Activated CD8-positive, alpha-beta memory T cell treated with anti-CD3 and anti-CD28 coated beads for 4 hours (primary cell): ENCODE measurements at places on chromosomes 12 and 14.
A peak's percentile ranks its signal among the peaks of the same experiment; 100 is the strongest.

DNA sequence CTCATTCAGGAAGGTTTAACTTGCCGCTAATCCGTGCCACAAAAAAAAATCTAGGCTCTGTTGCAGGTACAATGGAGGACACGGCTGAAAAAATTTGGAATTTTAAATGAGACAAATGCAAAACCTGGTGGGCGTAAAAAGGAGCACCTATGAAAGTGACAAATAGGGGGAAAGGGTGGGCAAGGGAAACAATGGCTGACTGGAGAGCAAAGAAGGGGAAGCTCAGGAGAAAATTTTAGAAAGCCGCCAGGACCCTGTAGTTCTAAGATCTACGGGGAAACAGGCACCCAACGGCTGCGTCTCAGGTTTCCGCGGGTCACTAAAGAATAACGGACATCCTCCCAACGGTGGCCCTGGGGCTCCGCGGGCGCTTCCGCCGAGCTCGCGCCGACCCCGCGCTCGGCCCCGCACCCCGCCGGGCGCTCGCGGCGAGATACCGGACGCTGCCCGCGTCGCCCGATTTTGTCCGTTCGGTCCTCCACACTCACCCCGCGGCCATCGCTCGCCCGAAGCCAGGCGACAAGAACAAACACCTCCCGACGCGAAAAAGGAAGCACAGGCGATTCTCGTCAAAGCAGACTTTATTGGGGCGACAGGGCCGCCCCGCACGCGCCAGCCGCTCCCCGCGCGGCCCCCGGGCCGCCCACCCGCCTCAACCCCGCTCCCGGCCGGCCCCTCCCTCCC, 1.1 kb upstream of the YY1 start:
- DNase-seq: no peak

DNA sequence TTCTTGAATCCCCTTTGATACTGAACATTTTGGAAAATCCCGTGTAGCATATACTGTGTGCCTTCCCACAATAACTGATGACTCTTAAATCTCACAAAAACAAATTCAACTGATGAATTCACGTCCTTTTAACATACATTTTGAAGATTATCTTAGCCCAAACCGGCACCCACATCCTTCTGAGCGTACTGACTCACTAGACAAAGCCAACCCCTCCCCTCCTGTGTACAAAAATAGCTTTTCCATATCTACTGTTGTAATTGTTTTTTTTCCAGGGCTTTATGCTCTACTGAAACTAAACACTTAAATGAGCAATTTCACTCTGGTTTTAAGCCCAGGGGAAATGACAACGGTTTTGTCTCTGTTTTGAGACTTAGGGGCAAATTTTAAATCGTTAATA, 109.4 kb upstream of the ATF7IP start:
- peak; percentile 15 for DNase-seq

GRCh38 chr12:88546853-88547252, 33.4 kb downstream of the KITLG start:
- DNase-seq: no peak

- DNase-seq: no peak
Observed at GRCh38 chr12:693934-694533, 30.8 kb upstream of the NINJ2 start.

DNA sequence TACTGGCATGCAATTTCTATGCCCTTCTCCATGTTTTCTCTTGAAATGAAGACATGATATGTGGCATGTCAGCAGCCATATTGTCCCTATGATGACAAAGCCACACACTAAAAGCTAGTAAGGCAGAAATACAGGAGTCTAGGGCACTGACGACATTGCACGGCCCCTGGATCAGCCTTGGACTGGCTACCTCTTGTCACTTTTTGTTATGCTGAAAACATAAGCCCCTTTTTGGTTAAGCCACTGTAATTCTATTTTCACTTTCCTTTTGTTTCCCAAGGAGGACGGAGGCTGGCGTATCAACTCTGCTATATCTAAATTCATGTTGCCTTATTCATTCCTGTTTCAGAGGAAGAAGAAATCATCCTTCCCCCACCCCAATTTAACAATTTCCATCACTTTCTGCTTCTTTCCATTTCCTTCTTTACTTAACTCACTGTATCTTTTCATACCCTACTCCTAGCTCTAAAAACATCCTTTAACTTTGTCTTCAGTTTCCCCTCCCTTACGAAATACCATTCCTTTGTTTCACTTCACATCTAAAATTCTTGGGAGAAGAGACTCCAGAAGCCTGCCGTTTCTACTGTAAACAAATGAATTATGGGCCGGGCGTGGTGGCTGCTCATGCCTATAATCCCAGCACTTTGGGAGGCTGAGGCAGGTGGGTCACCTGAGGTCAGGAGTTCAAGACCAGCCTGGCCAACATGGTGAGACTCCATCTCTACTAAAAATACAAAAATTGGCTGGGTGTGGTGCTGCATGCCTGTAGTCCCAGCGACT, 364.1 kb downstream of the PCNX1 start:
- DNase-seq: no peak

GRCh38 chr14:36424478-36425102, 95.4 kb downstream of the NKX2-1 start:
- no peak for DNase-seq

DNA sequence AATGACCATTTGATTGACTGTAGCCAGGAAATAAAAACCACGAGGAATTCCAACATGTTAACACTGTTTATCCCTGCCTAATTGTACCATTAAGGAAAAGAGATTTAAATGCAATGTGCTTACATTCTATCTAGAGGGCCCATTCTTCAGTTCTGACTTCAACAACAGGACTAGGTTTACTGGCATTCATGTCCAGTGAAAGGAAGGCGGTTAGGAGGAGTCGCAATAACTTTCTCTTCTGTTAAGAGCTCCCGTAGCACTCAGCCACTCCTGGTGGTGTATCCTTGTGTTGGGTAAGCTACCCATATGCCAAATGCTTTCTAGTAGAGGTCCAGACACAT, 154.7 kb downstream of the STXBP6 start:
- DNase-seq: no peak

DNA sequence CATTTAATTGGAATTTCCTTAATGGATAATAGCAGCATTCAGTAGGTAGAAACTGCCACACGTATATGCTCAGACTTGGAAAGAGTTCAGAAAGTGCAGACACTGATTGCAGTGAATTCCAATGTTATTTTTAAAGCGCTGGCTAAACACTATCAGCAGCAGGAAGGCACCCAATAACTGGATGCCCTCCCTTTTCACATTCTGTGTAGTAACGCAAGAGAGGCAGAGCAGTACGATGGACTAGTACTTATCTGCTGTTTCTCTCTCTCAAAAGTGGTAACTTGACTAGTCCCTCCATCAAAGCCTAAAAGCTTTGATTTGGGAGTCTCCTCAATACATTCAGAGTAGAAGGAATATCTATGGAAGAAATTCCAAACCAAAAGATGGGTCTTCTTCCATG, 791.0 kb downstream of the TMTC2 start:
- DNase-seq: no peak

DNA sequence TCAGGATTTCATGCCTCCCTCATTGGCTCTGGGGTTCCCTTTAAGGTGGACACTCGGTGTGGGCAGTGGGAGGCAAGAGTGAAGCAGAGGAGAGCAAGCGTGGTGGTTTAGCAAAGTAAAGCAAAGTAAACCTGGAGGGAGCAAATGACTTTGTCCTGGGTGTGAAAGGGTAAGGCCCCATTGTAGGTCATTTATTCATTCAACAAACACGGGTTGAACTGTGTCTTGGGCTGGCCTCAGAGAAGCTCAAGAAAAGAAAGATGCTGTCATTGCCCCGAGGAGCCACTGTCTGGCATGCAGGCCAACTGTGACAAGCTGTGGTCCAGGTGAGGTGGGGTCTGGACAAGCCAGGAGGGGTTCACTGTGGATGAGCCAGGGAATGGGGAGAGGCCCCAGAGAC, 68.9 kb upstream of the DLK1 start:
- DNase-seq: no peak

DNA sequence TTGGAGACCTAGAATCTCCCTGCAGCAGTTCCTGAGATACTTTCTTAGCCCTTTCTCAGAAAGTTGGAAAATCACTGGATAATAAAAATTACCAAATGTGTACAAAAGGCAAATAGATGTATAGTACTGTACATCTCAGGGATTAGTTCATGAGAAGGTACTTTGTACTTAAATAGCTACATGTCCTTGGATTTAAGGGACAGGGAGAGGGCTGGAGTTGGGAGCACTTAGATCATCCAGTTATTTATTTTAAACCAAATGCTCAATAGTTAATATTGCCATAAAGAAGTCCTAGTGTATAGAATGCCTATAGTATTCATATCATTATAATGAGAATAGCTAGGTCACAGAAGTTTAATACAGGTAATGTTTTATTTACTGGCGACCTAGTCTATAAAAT, 13.4 kb downstream of the CDKN3 start:
- no peak for DNase-seq

GRCh38 chr12:2613326-2614073, 181.3 kb upstream of the FKBP4 start:
- DNase-seq: no peak

GRCh38 chr12:39798977-39799376, 179.4 kb upstream of the ABCD2 start:
- DNase-seq: no peak

- DNase-seq: no peak
Observed at GRCh38 chr14:100605706-100606686, 18.8 kb upstream of the BEGAIN start.

DNA sequence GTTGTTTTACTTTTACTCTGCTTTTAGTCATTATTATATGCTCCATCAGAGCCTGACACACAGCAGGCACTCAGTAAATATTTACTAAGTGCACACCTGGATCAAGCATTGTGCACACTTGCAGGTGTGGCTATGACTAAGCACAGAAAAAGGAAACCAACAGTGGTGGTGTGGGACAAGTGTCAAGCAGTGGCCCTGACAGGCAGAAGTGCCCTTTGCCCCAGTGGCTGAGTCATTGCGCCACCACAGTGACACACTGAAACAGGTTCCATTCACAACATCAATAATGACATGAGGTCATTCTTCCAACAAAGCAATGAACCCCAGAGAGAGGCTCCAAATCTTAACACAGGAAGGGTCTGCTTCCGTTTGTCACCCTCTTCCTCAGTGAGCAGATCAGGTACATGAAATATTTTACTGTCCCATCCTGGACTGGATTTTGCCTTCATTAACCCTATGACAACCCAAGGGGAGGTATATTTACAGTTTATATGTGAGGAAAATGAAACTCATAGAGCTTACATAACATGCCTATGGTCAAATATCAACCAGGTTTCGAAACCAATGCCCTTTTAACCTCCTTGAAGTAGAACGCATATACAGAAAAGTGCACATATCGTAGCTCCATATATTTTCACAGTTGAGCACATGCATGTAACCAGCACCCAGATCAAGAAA, 82.6 kb upstream of the GTF2A1 start:
- no peak for DNase-seq

DNA sequence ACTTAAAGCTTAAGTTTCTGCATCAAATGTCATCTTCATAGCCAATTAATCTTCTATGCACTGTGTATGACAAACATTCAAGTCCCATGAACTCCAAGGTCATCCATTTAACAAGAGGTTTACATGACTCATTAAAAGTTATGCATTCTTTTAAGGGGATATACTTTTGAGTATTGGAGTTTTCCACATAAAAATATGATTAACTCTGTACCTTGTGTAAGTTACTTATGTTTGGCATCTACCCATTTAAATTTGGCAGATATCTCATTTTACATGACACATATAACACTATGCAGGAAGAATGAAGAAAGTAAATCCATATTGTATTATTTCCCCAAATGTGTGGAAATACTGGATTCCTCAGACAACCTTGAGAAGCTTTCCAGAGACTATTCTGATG, 240.2 kb downstream of the PAX9 start:
- no peak for DNase-seq
